Activated T-helper 1 cell treated with anti-CD3 and anti-CD28 coated beads, Interleukin-12 subunit alpha, Interleukin-12 subunit beta, Interleukin-2, Interleukin-4 antibody, amounts not matched to agents 30 ng/mL and 10 ng/mL and 1 ng/mL, durations not matched to agents 14 hours and 24 hours and 36 hours (primary cell): ENCODE measurements at places on chromosomes 6 and 20.

- no peaks in the 10 kb centered on the region for H3K27me3 ChIP-seq
- H3K27ac ChIP-seq, result no peak overlapping the region
- DNase-seq, result no peak
- H3K4me3 ChIP-seq, result no peak overlapping the region
These were observed 1082.4 kb upstream of the FLRT3 start for GRCh38 chr20:15419856-15420255.

- no peaks in the 10 kb centered on the region for H3K4me1 ChIP-seq
- no peak overlapping the region for H3K27ac ChIP-seq
- H3K27me3 ChIP-seq, result no peaks in the 10 kb centered on the region
- H3K4me3 ChIP-seq, result no peak overlapping the region
- DNase-seq, result no peak
These were observed 92.3 kb downstream of the FIG4 start for GRCh38 chr6:109783250-109783986.

GRCh38 chr6:54440549-54440948 is 132.3 kb downstream of the TINAG start:
- H3K36me3 ChIP-seq, result no peaks in the 10 kb centered on the region
- H3K4me3 ChIP-seq, result no peak overlapping the region
- DNase-seq, result no peak

GRCh38 chr6:124438546-124439065 is 523.6 kb upstream of the RNF217 start:
- H3K4me1 ChIP-seq, result no peaks in the 10 kb centered on the region
- H3K27me3 ChIP-seq, result no peaks in the 10 kb centered on the region
- DNase-seq, result no peak
- no peaks in the 10 kb centered on the region for H3K36me3 ChIP-seq

DNA sequence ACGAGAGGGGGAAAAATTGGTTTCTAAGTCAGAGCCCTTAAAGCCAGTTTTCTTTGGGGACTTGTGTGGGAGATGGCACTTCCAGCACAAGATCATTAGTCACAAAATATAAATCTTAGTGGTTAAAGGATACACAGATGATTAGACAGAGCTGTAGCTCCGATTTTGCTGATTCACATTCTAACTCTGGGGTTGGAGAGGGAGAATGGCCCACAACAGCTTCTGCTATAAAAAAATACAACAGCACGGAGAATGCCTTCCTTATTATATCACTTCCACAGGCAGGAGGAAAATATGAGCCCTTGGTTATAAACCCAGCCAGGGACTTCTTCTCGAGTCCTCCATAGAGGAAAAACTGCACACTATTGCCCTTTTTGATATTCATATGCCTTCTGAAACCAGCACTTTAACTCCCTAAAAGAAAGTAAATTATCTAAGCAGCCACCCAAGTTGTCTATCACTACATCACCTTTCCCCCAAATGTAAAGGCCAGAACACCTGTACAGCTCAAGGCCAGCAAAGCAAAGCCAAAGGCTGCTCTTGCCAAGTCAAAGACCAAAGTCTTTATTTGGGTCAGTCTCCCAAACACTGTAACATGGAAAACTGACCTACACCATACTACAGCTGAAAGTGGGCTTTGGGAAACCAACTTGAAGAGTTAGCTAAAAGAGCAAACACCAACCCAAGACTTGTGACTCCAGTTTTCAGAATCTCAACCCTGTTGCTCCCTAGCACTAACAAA is 10.4 kb downstream of the MRPL14 start:
- no peak overlapping the region for H3K4me3 ChIP-seq
- peaks cover 49% of the 10 kb centered on the region for H3K4me1 ChIP-seq
- no peak for DNase-seq
- peak overlapping the region; percentile 64 for H3K27ac ChIP-seq
- no peaks in the 10 kb centered on the region for H3K27me3 ChIP-seq

DNA sequence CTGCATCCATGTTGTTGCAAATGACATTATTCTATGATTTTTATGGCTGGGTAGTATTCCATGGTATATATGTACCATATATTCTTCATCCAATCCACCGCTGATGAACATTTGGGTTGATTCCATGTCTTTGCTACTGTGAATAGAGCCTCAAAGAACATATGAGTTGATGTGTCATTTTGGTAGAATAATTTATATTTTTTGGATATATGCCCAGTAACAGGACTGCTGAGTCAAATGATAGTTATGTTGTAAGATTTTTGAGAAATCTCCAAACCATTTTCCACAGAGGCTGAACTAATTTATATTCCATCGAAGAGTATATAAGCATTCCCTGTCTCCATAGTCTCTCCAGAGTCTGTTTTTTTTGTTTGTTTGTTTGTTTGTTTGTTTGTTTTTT is 1373.5 kb downstream of the GRIK2 start:
- no peaks in the 10 kb centered on the region for H3K36me3 ChIP-seq
- no peak overlapping the region for H3K27ac ChIP-seq
- no peaks in the 10 kb centered on the region for H3K27me3 ChIP-seq
- no peak for DNase-seq

DNA sequence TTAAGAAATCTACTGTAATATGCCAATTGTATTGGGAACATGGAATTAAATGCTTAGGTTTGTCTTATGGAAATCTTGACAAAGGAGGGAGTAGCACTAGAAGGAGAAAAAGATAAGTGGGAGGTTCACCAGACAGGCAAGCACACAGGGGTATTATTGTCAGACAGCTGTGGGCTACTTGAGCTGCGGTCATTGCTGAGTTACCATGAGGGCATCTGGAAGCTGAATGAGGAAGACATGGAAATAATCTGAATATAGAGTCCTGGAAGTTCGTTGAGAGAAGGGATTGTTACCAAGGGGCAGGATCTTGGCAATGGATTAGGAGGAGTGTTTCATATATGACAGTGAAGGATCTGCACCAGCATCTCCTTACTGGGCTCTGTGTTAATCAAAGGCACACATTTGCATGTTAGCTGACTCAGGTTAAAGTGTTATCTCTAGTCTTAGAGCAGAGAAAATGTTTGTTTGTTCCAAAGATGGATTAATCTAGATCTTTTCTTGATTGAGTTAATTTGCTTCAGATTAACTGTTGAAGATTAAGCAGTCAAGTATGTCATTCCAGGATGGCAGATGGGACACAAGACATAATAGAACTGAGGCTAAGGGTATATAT is 53.0 kb upstream of the SUPT3H start:
- peaks cover 44% of the 10 kb centered on the region for H3K4me1 ChIP-seq
- H3K36me3 ChIP-seq, result peaks cover 21% of the 10 kb centered on the region
- no peak overlapping the region for H3K4me3 ChIP-seq
- DNase-seq, result no peak
- H3K27ac ChIP-seq, result no peak overlapping the region
- no peaks in the 10 kb centered on the region for H3K27me3 ChIP-seq

GRCh38 chr6:124873066-124873410 is 89.2 kb upstream of the RNF217 start:
- no peaks in the 10 kb centered on the region for H3K4me1 ChIP-seq
- H3K27ac ChIP-seq, result no peak overlapping the region
- no peaks in the 10 kb centered on the region for H3K36me3 ChIP-seq
- no peak for DNase-seq
- no peak overlapping the region for H3K4me3 ChIP-seq

DNA sequence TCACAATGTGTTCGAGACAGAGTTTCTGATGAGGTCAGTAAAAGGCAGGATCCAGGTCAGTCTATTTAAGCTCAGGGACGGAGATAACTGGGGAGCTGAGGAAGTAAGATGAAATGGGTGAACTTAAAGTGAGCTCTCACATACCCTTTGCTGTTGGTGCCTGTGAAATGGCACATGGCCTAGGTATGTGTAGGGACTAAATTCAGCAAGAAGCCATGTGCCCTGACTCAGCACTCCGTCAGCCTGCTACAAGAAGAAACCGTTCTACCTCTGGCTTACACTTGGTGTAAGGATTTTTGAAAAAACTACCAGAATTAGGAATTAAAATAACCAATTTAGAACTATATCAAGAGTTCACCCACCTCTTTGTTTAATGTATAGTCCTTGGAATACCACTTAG is 41.1 kb upstream of the TRDN start:
- H3K36me3 ChIP-seq, result no peaks in the 10 kb centered on the region
- no peaks in the 10 kb centered on the region for H3K4me1 ChIP-seq
- H3K27me3 ChIP-seq, result no peaks in the 10 kb centered on the region
- no peak for DNase-seq

DNA sequence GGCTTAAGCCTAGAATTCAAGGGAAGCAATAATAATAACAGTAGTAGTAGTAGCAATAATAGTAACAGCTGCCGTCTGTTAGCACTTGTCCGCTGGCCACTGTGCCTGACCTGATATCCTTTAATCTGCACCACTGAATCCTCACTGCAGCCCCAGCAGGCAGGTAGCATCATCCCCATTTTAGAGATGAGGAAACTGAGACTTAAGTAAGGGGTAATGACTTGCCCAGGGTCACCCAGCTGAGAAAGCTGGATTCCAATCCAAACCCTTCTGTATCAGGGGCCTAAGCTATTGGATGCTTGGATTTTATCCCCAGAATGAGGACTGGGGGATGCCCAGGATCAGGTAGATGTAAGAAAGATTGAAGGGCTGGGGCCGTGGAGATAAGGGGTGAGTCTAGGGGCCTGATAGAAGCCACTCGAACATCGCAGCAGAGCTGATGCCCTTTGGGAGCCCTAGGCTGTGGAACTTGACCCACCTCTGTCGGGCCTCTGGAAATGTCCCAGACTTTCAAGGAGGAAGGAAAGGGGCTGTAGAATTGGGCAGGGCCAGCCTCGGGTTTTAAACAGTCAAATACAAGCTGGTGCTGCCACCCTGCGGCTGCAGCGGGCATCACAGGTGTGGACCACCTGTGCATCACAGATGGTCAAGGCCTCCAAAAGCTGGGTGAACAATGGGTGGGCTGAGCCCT is 102.1 kb upstream of the MYL9 start:
- peak; percentile 54 for DNase-seq
- H3K27ac ChIP-seq, result no peak overlapping the region
- H3K27me3 ChIP-seq, result peaks cover 10% of the 10 kb centered on the region
- no peaks in the 10 kb centered on the region for H3K36me3 ChIP-seq
- peaks cover 4% of the 10 kb centered on the region for H3K4me1 ChIP-seq
- no peak overlapping the region for H3K4me3 ChIP-seq

- no peaks in the 10 kb centered on the region for H3K4me1 ChIP-seq
- DNase-seq, result no peak
- H3K4me3 ChIP-seq, result no peak overlapping the region
- H3K27ac ChIP-seq, result no peak overlapping the region
- peaks cover 14% of the 10 kb centered on the region for H3K27me3 ChIP-seq
These were observed 35.0 kb upstream of the PHACTR3 start for GRCh38 chr20:59569305-59569704.

- H3K4me1 ChIP-seq, result no peaks in the 10 kb centered on the region
- no peaks in the 10 kb centered on the region for H3K27me3 ChIP-seq
- H3K36me3 ChIP-seq, result no peaks in the 10 kb centered on the region
- no peak overlapping the region for H3K4me3 ChIP-seq
- H3K27ac ChIP-seq, result no peak overlapping the region
- no peak for DNase-seq
These were observed 380.5 kb downstream of the TFAP2B start for GRCh38 chr6:51199105-51199552.

GRCh38 chr6:99093456-99094190 is 145.9 kb upstream of the FBXL4 start:
- peaks cover 18% of the 10 kb centered on the region for H3K27me3 ChIP-seq
- no peaks in the 10 kb centered on the region for H3K36me3 ChIP-seq
- H3K4me3 ChIP-seq, result no peak overlapping the region
- DNase-seq, result no peak
- no peaks in the 10 kb centered on the region for H3K4me1 ChIP-seq

DNA sequence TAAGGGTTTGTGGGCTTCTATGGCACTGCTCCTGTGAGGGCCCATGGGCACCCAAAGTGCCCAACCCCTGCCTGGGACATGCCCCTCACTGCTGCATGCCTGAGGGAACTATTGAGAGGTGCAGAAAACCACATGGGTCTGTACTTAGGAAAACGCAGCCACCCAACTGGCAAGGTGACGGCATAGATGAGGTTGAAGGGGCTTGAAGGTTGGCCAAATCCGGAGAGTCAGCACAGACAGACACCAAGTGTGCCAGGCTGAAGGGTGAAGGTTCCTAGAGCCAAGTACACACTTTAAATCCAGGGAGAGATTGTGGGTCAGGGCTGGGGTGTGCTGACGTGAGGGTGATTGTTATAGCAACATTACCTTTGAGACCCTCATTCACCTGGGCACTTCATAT is 6.2 kb downstream of the BANF2 start:
- no peak for DNase-seq
- H3K27me3 ChIP-seq, result no peaks in the 10 kb centered on the region
- no peaks in the 10 kb centered on the region for H3K36me3 ChIP-seq
- no peak overlapping the region for H3K27ac ChIP-seq
- no peak overlapping the region for H3K4me3 ChIP-seq

DNA sequence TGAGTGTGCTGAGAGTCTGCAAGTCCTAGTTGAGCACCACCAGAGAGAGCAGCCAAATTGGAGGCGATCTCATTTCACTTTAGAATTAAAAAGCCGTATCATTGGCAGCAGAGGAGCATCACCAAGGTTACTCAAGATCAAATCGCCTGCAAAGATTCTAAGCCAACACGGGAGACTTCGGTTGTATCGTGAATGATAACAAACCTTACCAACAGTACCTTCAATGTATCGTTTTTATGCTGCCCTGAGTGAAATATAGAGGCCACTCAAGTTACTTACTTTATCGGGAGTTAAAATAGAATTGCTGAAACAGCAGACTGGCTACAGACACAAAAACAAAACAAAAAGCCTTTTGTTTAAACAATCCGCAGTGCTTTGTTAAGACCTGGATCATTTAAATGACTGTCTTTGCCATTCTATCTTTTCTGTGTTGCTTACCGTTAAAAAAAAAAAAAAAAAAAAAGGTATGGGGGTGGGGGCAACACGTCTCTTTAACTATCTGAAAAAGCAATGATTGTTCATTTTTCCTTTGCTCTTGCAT is 14.2 kb downstream of the NHSL1 start:
- H3K36me3 ChIP-seq, result no peaks in the 10 kb centered on the region
- H3K4me3 ChIP-seq, result no peak overlapping the region
- H3K27me3 ChIP-seq, result peaks cover 9% of the 10 kb centered on the region
- no peak for DNase-seq
- H3K4me1 ChIP-seq, result peaks cover 9% of the 10 kb centered on the region

DNA sequence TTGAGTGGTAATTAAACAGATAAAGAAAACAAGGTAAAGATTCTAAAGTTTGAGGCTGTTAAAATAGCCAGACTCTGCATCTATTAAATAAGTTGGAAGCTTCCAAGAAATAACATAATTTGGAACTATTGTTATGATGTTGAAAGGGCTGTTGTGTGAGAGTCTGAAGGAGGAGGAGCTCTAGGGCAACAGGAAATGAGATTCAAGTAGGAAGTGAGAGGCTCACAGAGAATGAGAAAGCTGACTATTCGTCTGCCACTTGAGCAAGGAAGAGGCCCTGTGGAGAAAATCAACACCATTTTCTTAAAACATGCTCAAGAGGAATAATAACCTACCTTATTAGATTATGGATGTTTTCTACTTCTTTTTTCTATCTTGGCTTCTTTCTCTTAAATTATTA is 185.2 kb downstream of the SLC24A3 start:
- no peaks in the 10 kb centered on the region for H3K36me3 ChIP-seq
- H3K4me3 ChIP-seq, result no peak overlapping the region
- H3K27me3 ChIP-seq, result no peaks in the 10 kb centered on the region
- H3K27ac ChIP-seq, result no peak overlapping the region
- DNase-seq, result no peak
- H3K4me1 ChIP-seq, result no peaks in the 10 kb centered on the region
